Endothelial cell of umbilical vein (primary cell): ENCODE measurements at places on chromosomes 1 and 21. TPM values are rescaled to one million over a fixed set of nuclear protein-coding genes. Genes with fewer than 3 reads are reported as not detected.

ILDR2 gene
- not detected in 2 replicates for total RNA-seq

GRCh38 chr1:224919508-224919907 is 10.0 kb upstream of the DNAH14 start:
- no peaks in the 10 kb centered on the region for H3K4me1 ChIP-seq
- H3K36me3 ChIP-seq, result no peaks in the 10 kb centered on the region
- no peaks in the 10 kb centered on the region for H3K27me3 ChIP-seq
- H3K4me3 ChIP-seq, result no peak overlapping the region
- no peak for DNase-seq

HSD11B1 gene
- total RNA-seq, result not detected in 2 replicates

DNA sequence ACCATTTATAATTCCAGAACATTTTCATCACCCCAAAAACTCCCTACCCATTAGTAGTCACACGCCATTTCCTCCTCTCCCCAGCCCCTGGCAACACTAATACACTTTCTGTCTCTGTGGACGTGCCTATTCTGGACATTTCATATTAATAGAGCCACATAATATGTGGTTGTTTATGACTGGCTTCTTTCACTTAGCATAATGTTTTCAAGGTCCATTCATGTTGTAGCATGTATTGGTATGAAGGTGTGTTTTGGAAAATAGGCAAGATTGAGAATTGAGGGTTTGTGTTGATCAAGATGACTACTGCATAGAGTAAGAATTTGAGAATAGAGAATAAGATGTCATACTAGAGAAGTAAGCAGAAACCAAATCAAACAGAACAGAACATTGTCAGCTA is 67.5 kb downstream of the ZFYVE9 start:
- no peaks in the 10 kb centered on the region for H3K36me3 ChIP-seq
- no peak for DNase-seq
- H3K4me3 ChIP-seq, result no peak overlapping the region
- H3K27me3 ChIP-seq, result no peaks in the 10 kb centered on the region

DNA sequence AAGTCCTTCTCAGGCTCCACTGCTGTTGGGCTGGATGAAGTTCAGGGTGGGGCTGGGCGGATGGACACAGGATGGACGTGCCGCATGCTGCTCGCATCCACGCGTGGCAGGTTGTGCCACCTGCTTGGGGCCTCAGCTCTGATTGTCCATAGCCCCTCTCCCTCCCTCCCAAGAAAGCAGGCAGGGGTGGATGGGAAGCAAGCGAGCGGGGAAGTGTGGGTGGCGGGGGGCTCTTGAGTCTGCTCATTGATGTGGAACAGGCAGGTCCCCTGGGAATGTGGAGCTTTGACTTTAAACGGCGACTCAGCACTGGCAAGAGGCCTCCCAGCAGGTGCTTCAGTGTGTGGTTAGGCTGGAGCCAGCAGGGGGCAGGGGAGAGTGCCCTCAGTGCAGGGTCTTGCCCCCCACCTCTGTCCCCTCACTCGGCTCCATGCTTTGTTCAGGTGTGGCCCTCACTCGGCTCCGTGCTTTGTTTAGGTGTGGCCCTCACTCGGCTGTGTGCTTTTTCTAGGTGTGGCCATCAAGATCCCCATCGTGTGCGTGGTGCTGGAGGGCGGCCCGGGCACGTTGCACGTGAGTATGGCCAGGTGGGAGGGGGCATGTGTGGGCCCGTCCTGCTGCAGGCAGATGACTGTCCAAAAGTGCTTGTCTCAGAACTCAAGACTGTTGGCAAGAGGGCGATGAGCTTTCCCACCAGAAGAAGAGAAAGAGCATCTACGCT is 23.9 kb downstream of the TRPM2 start:
- H3K27ac ChIP-seq, result no peak overlapping the region
- no peaks in the 10 kb centered on the region for H3K4me1 ChIP-seq
- no peaks in the 10 kb centered on the region for H3K36me3 ChIP-seq
- no peaks in the 10 kb centered on the region for H3K27me3 ChIP-seq
- no peak overlapping the region for H3K4me3 ChIP-seq
- DNase-seq, result no peak

DNA sequence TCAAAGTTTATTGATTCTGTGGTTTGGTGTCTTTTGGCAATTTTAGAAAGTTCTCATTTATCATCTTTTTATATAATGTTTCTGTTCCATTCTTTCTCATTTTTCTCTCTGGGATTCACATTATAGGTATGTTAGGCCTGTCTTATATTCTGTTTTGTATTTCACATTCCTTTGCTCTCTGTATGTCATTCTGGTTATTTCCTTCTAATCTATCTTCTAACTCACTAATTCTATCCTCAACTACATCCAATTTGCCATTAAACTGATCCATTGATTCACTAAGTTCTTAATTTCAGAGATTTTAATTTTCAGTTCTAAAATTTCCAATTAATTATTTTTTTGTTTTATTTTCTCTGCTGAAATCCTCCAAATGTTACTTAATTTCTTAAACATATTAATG is 234.8 kb downstream of the FOXD2 start:
- H3K27me3 ChIP-seq, result no peaks in the 10 kb centered on the region
- H3K4me3 ChIP-seq, result no peak overlapping the region
- no peaks in the 10 kb centered on the region for H3K36me3 ChIP-seq
- no peak for DNase-seq

MAST2 gene
- 33.8 and 41.2 TPM in 2 replicates for total RNA-seq

- H3K4me3 ChIP-seq, result no peak overlapping the region
- no peaks in the 10 kb centered on the region for H3K27me3 ChIP-seq
- H3K27ac ChIP-seq, result peak overlapping the region; percentile 75
- no peaks in the 10 kb centered on the region for H3K36me3 ChIP-seq
- DNase-seq, result no peak
Observed at GRCh38 chr1:18923756-18924211, 21.4 kb upstream of the ALDH4A1 start.

AKNAD1 gene
- not detected in 2 replicates for total RNA-seq

TNFRSF18 gene
- total RNA-seq, result not detected in 2 replicates

GRCh38 chr1:5572794-5573193 is 419.4 kb downstream of the NPHP4 start:
- no peaks in the 10 kb centered on the region for H3K36me3 ChIP-seq
- H3K27ac ChIP-seq, result no peak overlapping the region
- H3K4me3 ChIP-seq, result no peak overlapping the region
- DNase-seq, result no peak
- no peaks in the 10 kb centered on the region for H3K27me3 ChIP-seq

DNA sequence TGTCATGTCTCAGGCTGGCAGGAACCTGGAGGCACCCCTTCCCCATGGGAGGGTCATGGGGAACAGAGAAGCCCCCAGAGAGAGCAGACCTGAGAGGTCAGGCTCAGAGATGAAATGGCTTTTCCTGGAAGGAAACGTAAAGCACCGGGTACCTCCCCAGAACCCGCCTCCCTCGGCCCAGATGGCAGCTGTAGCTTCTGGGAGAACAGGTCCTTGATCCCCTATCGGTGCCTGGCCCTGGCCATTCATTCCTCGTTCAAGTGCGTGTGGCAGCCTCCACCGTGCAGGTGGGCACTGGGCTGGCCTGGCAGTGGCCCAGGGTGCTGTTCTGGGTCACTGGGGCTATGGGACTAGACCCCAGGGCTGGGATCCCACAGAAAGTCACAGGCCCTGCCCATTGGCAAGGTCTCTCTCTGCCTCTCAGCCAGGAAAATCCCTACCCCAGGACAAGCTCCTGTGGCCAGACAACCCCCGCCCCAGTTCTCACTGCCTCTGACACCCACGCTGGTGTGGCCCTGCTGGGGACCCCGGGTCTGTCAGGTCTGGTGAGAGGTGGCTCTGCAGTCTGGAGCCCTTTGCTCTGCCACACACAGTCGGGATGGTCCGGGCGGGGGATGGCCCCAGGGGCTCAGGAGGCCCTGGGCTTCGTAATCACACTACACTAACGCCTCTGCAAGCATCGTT is 183.2 kb upstream of the VAMP3 start:
- no peaks in the 10 kb centered on the region for H3K4me1 ChIP-seq
- H3K27me3 ChIP-seq, result no peaks in the 10 kb centered on the region
- H3K27ac ChIP-seq, result no peak overlapping the region
- no peak for DNase-seq
- H3K36me3 ChIP-seq, result no peaks in the 10 kb centered on the region
- no peak overlapping the region for H3K4me3 ChIP-seq

GRCh38 chr1:75712306-75712705 is 12.2 kb upstream of the ACADM start:
- no peaks in the 10 kb centered on the region for H3K36me3 ChIP-seq
- no peaks in the 10 kb centered on the region for H3K4me1 ChIP-seq
- H3K27ac ChIP-seq, result no peak overlapping the region
- H3K27me3 ChIP-seq, result peaks cover 2% of the 10 kb centered on the region

- H3K4me3 ChIP-seq, result no peak overlapping the region
- DNase-seq, result no peak
- no peaks in the 10 kb centered on the region for H3K27me3 ChIP-seq
- H3K27ac ChIP-seq, result no peak overlapping the region
- H3K36me3 ChIP-seq, result peaks cover 30% of the 10 kb centered on the region
- H3K4me1 ChIP-seq, result no peaks in the 10 kb centered on the region
Observed at GRCh38 chr1:222653178-222653827, 35.4 kb downstream of the MIA3 start.

AGRN gene
- total RNA-seq, result 67.8 and 75.6 TPM in 2 replicates

DNA sequence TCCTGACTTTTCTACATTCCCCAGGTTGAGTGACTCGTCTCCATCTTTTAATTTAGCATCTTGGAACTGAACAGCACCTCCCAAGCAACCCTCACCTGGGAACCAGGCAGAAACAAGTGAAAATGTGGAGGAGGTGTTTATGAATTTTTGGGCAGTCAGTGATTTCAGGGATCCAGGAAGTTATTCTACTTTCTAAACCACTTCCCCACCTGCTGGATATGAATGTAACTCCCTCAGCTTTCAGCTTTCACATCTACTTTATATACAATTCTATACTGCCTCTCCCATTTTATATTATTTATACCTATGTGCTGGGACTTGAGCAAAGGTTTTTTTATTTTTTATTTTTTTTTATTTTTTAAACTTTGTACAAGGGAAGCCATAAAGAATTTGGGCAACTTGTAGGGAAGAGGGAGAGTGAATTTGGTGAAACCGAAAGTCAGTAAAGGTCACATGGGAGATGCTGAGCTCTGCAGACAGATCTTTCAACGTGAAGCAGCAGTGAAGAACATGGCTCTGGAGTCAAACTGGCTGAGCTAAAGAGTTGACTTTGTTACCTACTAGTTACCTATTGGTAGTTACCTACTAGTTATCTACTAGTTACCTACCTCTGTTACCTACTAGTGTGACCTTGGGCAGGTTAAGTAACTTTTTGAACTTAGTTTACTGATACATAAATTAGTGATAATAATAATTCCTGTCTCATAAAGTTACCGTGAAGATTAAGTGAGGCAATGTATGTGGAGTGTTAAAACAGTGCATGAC is 45.5 kb downstream of the DDR2 start:
- DNase-seq, result no peak
- no peaks in the 10 kb centered on the region for H3K36me3 ChIP-seq
- no peak overlapping the region for H3K4me3 ChIP-seq
- H3K27me3 ChIP-seq, result no peaks in the 10 kb centered on the region
- H3K4me1 ChIP-seq, result peaks cover 60% of the 10 kb centered on the region

- H3K27me3 ChIP-seq, result no peaks in the 10 kb centered on the region
- no peak overlapping the region for H3K27ac ChIP-seq
- DNase-seq, result no peak
- no peaks in the 10 kb centered on the region for H3K4me1 ChIP-seq
- H3K4me3 ChIP-seq, result no peak overlapping the region
- H3K36me3 ChIP-seq, result no peaks in the 10 kb centered on the region
Observed at GRCh38 chr1:150388241-150388640, 24.3 kb downstream of the RPRD2 start.

MAP3K7CL gene
- 8.1 and 10.9 TPM in 2 replicates for total RNA-seq

DNA sequence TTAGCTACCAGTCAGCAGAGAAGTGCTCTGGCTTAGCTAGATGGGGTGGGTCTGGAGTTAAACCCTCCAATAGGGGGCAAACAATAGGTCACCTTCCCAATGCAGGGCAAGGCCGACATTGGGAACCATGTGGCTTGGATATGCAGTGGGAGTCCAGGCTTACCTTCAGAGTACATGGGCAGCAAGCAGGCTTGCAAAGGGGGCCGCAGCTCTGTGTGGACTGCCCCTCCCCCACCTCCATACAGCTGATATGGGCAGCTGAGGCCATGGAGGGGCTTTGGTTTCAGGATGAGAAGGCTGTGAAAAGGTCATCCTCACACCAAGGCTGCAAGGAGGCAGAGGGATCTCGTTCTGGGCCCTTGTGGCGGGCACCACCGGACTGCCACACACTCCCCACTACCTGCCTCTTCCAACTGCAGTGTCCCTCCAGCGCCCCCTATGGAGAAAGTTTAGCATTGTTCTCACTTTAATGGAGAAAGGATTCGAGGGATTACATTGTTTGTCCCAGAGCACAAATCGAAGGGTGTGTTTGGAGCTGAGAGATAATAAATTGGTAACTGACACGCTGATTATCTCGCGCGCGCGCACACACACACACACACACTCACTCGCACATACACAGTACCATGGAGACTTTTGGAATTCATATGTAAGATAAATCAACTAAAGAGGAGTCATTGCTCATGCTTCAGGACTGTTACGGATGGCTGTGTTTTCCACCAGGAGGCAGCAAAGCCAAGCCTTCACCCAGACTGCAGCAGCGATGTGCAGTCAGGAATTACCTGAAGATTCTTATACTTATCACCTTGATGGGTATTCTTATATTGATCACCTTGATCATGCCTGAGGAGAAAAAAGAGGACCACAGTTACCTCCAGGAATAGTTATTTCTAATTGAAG is 7.0 kb upstream of the SMCP start:
- H3K4me3 ChIP-seq, result no peak overlapping the region
- no peaks in the 10 kb centered on the region for H3K4me1 ChIP-seq

DNA sequence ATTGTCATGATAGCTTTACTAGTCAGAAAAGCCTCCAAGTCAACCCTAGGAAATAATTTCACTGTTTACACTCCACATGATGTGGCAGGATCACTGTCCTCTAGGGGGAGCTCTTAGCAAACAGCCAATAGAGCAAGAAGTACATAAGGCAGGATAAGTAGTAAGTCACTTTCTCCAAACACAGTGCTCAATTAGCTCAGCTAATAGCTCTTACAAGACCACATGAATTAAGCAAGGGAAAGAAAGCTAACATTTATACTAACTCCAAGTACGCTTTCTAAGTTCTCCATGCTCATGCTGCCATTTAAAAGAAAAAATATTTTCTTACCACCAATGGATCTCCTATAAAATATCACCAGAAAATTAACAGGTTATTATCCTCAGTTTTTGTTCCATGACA is 66.9 kb upstream of the LRIF1 start:
- DNase-seq, result peak; percentile 50
- H3K36me3 ChIP-seq, result no peaks in the 10 kb centered on the region
- no peak overlapping the region for H3K27ac ChIP-seq
- no peaks in the 10 kb centered on the region for H3K27me3 ChIP-seq
